ENCODE measurements at places on chromosomes 11 and 22. TPM values are rescaled to one million over a fixed set of nuclear protein-coding genes. Genes with fewer than 3 reads are reported as not detected.

Gene CBL
- 16.2 TPM for total RNA-seq

Gene APOC3
- total RNA-seq, result not detected

Gene CDKN1C
- 1.3 TPM for total RNA-seq

Gene UBQLNL
- 0.23 TPM for total RNA-seq

Gene WDR74
- 46.1 TPM for total RNA-seq

Gene AHNAK
- total RNA-seq, result 498 TPM

Gene GAB2
- total RNA-seq, result 17.7 TPM

Gene APOA1
- 6.8 TPM for total RNA-seq

Gene FOLR3
- 3.4 TPM for total RNA-seq

Gene CRYBB2
- not detected for total RNA-seq

Gene OR9G1
- not detected for total RNA-seq

Gene ZNF215
- total RNA-seq, result 3.8 TPM

Gene CD44
- total RNA-seq, result 450 TPM

Gene SLCO2B1
- total RNA-seq, result 0.03 TPM

Gene APLNR
- 0.39 TPM for total RNA-seq

Gene MPPED2
- total RNA-seq, result 0.20 TPM

Gene IGF2
- 0.10 TPM for total RNA-seq

Gene UCP3
- 0.65 TPM for total RNA-seq

Gene CELSR1
- 2.0 TPM for total RNA-seq

Gene PTPRCAP
- total RNA-seq, result 0.17 TPM

Gene RIMBP3C
- not detected for total RNA-seq

Gene FAM83F
- under 0.01 TPM for total RNA-seq

Gene FXYD2
- total RNA-seq, result not detected

Gene PTPN5
- not detected for total RNA-seq

Gene KDM4F
- not detected for total RNA-seq

Gene CREB3L1
- total RNA-seq, result 45.2 TPM

Gene OVCH2
- total RNA-seq, result not detected

Gene MIAT
- total RNA-seq, result 0.72 TPM

Gene DHCR7
- total RNA-seq, result 40.7 TPM

Gene SYT12
- total RNA-seq, result 2.6 TPM

Gene B4GALNT4
- 2.2 TPM for total RNA-seq

Gene OR51E2
- total RNA-seq, result not detected

Gene CYP2D6
- total RNA-seq, result 0.43 TPM

Gene YPEL4
- 1.8 TPM for total RNA-seq

Gene PHLDA2
- 5.8 TPM for total RNA-seq

Gene KBTBD3
- total RNA-seq, result 6.9 TPM

Gene SEZ6L
- 0.03 TPM for total RNA-seq

Gene ARHGEF17
- total RNA-seq, result 90.2 TPM

Gene CCDC157
- 2.2 TPM for total RNA-seq

Gene FREY1
- 1.5 TPM for total RNA-seq

Gene TSSK2
- not detected for total RNA-seq

Gene SCGB1D2
- not detected for total RNA-seq

Gene TRIM29
- total RNA-seq, result 0.33 TPM

Gene TRIM49
- not detected for total RNA-seq

Gene C22orf15
- total RNA-seq, result 1.4 TPM

Gene CALCB
- total RNA-seq, result not detected

Gene RAB3IL1
- 11.8 TPM for total RNA-seq

Gene CAPN1
- 155 TPM for total RNA-seq

Gene MFNG
- 0.30 TPM for total RNA-seq

Gene RAB39A
- total RNA-seq, result not detected

Gene GPR83
- total RNA-seq, result not detected

Gene FOLH1
- total RNA-seq, result not detected

Gene MYBPC3
- not detected for total RNA-seq

Gene HTR3A
- total RNA-seq, result not detected

Gene EIF3D
- 275 TPM for total RNA-seq

Gene OR8A1
- not detected for total RNA-seq

Gene PIWIL4
- 4.6 TPM for total RNA-seq

Gene TEAD1
- total RNA-seq, result 107 TPM

Gene RPS6KA4
- 52.5 TPM for total RNA-seq
